ENCODE measurements at places on chromosomes 3 and 15. TPM values are rescaled to one million over a fixed set of nuclear protein-coding genes. Genes with fewer than 3 reads are reported as not detected.

GRCh38 chr3:175672119-175672689 lies 813.1 kb downstream of the NAALADL2 start:
- peak; percentile 60 for DNase-seq

DNA sequence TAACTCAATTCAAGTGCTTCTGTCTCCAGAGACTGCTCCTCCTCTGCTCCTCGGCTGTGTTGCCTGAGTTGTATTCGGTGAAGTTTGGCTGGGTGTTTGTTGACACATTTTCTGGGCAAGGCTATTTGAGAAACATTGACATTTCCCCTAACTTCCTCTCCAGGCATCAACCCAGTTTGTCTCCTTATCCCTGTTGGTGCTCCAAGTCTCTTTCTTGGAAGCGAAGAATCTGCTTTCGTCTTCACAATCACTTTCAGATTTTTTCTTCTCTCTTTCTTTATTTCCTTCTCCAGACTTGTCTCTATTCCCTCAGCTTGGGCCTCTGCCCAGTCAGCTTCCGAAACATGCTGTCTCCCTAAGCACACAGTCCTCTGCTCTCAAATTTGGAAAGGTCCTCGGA lies 84.7 kb downstream of the ETV5 start:
- DNase-seq, result no peak

The ZNF662 gene
- total RNA-seq, result 10.4 TPM

DNA sequence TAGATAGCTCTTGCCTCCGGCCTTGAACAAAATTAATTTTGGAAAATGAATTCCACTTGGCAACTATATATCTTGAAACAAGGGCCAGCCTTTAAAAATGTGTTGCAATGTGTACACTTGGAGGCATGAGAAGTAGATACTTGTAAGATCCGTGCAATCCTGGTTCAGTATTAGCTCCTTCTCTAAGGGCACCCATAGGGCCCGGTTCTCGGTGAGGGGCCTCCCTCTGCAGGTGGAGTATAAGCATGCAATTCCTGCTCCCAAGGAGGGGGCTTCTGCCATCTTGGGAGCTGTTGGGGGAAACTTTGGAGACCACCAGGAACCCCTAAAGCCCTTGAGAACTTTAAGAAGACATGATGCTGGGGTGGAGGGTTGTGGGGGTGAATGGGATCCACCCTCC lies 388.7 kb upstream of the RGMA start:
- DNase-seq, result no peak

DNA sequence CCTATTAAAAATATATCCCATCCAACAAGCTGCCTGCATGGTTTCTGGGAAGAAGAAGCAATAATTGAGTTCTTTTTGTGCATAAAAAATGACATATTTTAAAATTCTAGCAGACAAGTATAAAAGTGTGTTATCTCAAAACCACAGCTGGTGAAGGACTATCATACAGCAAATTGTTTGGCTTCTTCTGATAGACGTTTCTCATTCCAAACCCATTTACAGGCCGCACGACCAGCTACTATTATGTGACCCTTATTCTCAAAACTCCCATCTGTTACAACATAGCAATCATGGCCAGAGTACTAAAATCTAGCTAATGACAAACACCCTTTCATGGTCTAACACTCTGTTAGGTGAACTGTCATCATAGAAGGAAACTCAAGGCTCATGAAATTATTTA lies 21.7 kb downstream of the ETFA start:
- no peak for DNase-seq

DNA sequence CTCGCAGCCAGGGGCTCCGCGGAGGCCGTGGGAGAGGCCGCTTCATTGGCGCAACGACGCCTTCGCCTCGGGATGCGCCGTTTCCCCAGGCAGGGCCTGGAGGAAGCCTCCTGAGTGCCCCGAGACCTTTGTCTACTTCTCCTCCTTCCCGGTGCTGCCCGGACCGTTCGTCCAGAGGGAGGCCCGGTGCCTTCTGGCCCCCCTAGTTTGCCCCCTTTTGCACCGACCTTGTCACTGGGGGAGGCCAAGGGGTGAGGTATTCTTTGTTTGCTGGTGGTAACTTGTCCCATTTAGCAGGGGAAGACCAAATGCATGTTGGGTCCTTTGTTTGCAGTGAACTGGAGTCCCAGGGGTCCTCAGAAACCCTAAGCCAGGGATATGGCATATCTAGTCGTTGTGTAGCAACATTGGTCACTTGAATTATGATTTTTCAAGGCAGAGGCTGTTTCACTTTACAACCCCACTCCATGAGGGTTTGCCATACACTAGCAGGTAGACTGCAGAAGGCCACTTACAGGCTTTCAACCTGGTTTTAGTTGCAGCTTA lies 615 bp downstream of the DHX30 start:
- no peak for DNase-seq

DNA sequence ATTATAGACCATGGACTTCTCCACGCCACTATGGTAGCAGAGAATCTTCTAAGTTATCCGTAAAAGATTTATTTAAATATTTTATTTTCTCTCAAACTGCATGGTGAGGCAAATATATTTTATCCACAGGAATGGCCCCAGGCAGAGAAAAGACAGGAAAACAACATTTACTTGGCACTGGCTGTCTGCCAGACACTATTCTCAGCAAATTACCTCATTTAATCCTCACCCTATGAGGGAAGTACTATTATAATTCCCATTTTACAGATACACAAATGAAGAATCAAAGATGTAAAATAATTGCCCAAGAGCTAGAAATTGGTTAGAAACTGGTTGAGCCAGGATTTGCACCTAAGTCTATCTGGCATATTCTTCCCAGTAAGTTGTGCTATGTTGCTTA lies 361.4 kb upstream of the IL12A start:
- no peak for DNase-seq

DNA sequence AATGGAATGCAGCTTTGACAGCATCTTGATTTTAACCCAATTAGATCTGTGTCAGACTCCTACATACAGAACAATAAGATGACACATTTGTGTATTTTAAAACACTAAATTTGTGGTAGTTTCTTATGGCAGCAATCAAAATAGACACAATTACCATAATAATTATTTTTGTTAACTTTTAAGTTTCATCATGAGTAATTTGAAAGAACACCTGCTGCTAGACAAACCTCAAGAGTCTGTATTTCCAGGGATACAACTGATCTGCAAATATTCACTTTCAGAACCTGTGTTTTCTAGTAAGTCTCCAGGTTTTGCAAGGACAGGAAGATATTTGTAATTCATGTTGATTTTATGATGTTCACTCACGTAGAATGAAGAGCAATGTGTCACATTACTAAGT lies 736.8 kb downstream of the DIPK2A start:
- no peak for DNase-seq

The POLQ gene
- total RNA-seq, result 2.4 TPM

DNA sequence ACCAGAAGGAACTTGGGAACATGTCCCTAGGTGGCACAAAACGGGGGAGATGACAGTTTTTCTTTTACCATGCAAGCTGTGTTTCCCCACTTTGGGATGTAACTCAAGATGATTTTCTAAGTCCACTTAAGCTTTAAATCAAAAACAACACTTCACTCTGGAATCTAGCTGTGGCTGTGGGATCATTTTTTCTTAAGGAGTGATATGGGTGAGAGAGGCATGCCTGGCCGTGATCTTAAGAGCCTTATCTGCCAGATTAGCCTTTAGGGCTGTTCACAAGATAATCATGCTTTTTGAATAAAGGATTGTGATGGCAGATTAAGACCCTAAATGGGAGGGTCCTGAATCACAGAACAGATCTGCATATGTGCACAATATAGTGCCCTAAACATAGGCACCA lies 384.8 kb upstream of the SEMA6D start:
- peak; percentile 91 for DNase-seq

GRCh38 chr15:41001524-41002214 lies 48.4 kb downstream of the CHAC1 start:
- DNase-seq, result no peak

DNA sequence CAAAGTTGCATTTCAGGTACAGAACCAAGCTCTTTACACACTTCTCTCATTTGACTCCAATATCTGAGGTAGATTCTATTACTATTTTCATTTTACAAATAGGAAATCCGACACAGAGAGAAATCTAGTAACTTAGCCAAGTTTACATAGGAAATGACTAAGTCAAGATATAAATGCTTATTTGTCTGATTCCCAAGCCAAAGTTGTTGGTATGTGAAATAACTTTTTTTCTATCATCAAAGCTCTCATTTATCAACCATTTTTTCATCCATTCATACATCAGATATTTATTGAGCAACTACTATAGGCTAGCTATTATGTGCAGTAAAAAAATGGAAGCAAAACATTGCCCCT lies 89.2 kb upstream of the MITF start:
- DNase-seq, result no peak

GRCh38 chr3:142418926-142419592 lies 28.8 kb downstream of the XRN1 start:
- no peak for DNase-seq

DNA sequence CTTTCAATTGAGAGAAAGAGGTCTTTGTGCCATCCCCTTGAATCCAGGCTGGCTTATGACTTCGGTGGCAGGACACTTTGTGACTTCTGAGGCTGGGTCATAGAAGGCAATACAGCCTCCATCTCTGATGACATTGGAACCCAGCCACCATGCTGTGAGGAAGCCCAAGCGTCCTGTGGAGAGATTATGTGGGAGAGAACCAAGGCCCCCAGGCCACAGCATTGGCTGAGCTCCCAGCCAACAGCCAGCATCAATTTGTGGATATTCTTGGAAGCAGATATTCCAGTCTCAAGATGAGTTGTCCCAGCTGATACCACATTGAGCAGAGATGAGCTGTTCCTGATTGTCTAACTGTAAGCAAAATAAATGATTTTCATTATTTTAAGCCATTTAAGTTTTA lies 12.7 kb upstream of the XIRP1 start:
- no peak for DNase-seq

- DNase-seq, result peak; percentile 24
Observed at GRCh38 chr3:170506556-170506955, 79.3 kb downstream of the SLC7A14 start.

GRCh38 chr3:33391255-33391995 lies 48.8 kb downstream of the UBP1 start:
- no peak for DNase-seq

The ATP13A4 gene
- 16.6 TPM for total RNA-seq
